ENCODE measurements at places on chromosomes 5 and 9.

DNA sequence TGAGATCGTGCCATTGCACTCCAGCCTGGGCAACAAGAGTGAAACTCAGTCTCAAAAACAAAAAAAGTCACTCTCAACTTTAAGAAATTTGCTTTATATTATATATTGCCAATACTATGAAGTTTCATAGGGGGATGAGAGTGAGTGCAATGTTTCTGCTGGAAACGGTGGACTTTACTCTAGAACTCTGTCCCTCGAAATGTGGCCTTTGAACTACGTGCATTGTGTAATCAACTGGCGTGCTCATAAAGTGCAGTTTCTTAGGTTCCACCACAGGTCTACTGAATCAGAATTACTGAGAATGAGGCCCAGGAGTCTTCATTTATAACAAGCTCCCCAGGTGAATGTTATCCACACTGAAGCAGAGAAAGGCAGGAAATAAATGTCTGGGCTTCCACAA is 24.1 kb downstream of the OR2K2 start:
- DNase-seq: no peak

DNA sequence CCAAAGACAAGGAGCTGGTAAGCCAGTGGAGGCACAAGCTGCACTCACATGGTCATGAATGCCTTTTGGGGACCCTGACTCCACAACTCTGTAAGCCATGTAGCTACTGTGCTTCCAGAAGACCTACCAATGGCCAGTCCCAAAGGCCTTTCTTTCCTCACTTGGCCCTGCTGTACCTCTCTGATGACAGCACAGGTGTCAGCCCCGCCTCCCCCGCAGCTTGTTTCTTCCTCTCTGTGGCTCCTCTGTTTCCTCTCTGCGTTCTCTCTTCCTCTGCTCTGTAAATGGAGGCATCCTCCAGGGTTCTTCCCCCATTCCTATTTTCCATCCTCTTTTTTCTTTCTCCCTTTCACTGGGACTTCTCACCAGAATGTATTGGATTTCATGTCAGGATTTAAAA is 26.7 kb downstream of the SH3TC2 start:
- DNase-seq: no peak

DNA sequence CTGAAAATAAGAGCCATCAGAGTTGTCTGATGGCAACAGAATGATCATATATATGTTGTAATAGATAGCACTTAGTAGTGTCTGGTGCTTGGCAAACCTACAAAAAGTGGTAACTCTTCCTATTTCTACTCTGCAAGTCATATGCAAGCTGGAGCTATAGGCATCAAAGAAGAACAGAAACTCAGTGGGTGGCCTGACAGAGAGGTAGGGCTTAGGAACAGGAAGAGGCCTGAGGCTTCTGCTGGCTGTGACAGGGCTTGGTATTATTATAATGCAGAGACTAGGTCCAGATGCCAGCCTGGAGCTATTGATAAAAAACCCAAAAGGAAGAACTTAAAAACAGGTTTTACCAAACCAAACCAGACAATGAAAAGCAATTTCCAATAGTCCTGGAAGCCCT is 4.4 kb upstream of the DIAPH1 start:
- no peak for DNase-seq

DNA sequence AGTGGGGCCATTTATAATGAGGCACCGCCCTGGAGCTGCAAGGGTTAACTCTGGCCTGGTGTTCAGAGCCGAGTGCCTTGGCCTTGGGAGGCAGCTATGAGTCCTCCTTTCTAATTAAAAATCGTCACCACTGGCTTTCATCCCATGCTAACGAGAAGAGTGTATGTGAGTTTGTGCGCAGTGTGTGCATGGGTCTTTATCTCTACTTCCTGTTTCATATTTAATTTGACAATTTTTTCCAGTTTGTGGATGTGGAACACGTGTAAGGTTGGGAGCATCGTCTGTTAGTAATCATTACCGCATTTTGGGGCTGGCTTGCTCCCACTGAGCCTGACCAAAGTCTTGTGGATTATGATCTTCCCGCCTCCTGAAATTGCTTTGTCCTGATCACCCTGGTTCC is 76.4 kb downstream of the NDFIP1 start:
- no peak for DNase-seq

DNA sequence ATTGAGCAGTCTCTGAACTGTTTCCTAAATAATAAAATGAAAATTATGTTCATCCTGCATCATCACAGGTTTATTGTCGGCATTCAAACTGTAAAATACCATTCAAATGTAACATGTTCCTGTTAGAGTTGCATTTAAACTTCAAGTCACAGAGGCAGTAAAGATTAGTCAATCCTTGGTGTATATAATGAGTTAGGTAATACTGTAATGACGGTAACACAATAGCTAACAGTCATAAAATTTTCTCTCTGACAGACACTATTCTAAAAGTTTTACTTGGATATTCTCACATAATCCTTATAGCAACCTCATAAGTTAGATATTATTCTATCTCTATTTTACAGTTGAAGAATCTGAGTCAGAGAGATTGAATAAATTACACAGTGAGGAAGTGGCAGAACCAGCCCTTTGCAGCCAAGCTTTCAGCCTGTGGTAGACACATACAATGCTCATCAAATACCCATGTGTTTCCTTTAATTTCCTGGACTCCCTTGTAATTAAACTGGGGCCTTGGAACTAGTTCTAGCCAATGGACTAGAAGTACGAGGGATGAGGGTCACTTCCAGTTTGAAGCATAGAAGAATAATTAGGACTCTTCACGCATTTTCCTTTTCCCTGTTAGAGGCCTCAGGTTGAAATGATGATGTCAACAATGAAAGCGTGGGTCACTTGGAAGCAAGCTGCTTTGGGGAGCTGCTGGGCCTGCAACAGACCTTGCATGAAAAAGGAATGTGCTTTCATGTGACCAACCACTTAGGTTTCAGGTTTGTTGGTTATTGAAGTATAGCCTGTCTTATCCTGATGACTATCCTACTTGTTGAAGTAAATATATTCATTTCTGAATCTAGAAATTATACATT is 12.3 kb upstream of the CAST start:
- no peak for DNase-seq
